ENCODE measurements at places on chromosomes 4 and X. TPM values are rescaled to one million over a fixed set of nuclear protein-coding genes. Genes with fewer than 3 reads are reported as not detected.

GRCh38 chrX:21702725-21703124 is 44.6 kb upstream of the KLHL34 start:
- DNase-seq: no peak

DNA sequence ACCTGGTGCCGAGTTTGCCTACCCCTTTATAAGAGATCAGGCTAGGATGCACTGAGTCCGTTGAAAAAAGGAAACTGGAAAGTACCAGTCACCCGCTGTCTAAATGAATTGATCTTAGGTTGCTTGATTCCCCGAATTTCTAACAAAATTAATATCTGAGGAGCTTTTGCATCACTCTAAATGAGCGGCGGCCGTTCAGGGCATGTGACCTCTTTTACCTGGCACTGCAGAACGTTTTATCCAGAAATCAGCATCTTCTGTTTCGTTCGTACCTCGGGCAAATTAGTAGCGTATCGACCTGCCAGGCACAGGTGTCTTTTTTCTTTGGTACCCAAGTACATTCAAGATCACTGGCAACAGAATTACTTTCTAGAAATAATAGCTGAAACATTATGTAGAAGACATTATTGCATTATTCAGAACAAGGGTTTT is 876 bp downstream of the KLHL2 start:
- DNase-seq: no peak

The DKK2 gene
- total RNA-seq: 0.39 TPM

GRCh38 chr4:110275871-110276270 is 77.5 kb upstream of the ELOVL6 start:
- DNase-seq: peak; percentile 30

The SPACA5 gene
- not detected for total RNA-seq

- no peak for DNase-seq
Measured at GRCh38 chr4:44988011-44988410, 261.7 kb upstream of the GNPDA2 start.

GRCh38 chr4:67106861-67107460 is 438.3 kb downstream of the CENPC start:
- DNase-seq: no peak
